ENCODE measurements at places on chromosomes 2 and 18. TPM values are rescaled to one million over a fixed set of nuclear protein-coding genes. Genes with fewer than 3 reads are reported as not detected.

MARCO gene
- total RNA-seq: not detected

TRIM43 gene
- total RNA-seq: not detected

SEPTIN10 gene
- 63.4 TPM for total RNA-seq

AGXT gene
- total RNA-seq: not detected

PROKR1 gene
- total RNA-seq: not detected

All from pericardium fibroblast (primary cell).